ENCODE measurements at places on chromosomes 2 and 18. TPM values are rescaled to one million over a fixed set of nuclear protein-coding genes. Genes with fewer than 3 reads are reported as not detected.

DNA sequence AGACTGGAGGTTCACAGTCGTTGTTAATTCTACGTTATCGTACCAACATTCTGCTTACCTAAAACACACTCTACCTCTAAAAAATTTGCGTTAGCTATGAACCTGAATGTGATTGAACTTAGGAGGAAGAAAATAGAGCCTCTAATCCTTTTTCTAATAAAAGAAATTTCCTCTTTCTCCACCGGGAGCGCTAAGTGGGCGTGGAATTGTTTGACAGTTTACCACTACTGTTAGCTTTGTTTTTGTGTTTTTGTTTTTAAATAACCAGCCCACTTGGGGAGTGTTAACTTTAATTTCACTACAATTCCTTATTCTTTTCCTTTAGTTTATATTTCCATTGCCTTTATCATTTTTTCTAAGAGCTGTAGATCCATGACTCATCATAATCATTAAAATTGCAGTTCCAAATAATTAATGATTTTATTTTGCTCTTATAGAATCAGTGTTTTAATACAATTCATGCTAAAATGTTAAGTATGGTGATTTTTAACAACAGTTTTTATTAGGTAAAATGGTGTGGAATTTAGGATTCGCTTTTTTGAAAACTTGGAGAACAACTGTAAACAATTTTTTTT, 55.0 kb upstream of the ITM2C start:
- peaks cover 51% of the 10 kb centered on the region for H3K36me3 ChIP-seq
- H3K4me3 ChIP-seq = no peak overlapping the region

DNA sequence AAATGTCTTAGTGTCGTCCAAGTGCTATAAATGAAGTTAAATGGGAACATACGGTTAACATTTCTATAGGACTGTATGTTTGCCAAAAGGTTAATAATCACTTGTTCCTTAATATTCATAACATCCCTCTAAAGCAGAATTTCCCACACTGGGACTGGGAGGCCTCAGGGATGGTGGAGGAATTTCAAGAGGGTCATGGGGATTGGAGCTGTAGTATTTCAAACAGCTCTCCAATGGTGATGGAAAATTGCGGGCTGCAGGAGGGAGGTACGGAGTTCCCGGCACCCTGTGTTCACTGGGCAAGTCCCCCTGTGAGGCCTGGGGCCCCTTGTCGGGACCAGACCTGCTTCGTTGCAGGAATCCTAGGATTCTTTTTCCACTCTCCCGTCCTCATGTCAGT, 39.8 kb upstream of the CTAGE1 start:
- no peak overlapping the region for H3K27ac ChIP-seq
- no peak for DNase-seq
- no peaks in the 10 kb centered on the region for H3K27me3 ChIP-seq

GRCh38 chr2:142973160-142973821, 95.8 kb downstream of the KYNU start:
- H3K36me3 ChIP-seq = no peaks in the 10 kb centered on the region
- no peaks in the 10 kb centered on the region for H3K4me1 ChIP-seq
- H3K27ac ChIP-seq = no peak overlapping the region
- peak; percentile 9 for DNase-seq
- H3K4me3 ChIP-seq = no peak overlapping the region

DNA sequence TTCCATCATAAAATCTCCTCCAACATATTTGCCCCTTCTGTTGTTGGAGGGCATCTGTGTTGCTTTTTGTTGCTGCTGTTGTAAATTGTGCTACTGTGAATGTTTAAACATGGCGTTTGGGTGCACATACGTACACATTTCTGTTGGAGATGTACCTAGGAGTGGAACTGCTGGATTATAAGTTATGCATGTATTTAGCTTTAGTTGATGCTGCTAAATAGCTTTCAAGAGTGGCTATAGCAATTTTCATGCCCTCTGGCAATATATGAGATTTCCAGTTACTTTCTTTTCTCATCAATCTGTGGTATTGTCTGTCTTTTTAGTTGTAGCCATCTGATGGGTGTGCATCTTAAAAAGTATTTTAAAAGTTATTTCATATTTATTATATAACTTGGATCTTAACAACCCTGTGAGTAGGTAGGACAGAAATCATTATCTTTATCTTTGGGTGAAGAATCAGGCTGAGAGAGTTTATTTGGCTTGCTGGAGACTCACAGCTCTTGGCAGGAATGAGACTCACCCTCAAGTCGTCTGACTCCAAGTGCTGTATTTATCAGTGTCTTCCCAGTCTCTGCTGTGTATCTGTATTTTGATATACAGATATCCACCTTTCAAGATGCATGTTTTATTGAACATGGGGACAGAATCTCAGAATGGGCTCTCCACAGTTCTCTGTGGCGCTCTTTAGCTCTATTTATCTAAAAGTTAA, 16.9 kb downstream of the ZNF236 start:
- no peak overlapping the region for H3K27ac ChIP-seq
- no peak for DNase-seq
- H3K36me3 ChIP-seq = no peaks in the 10 kb centered on the region

GRCh38 chr2:27721884-27722485, 49.5 kb upstream of the MRPL33 start:
- no peak for DNase-seq
- peaks cover 4% of the 10 kb centered on the region for H3K4me1 ChIP-seq
- H3K27ac ChIP-seq = no peak overlapping the region

GAD1 gene
- polyA plus RNA-seq = 0.79 TPM

CPO gene
- 0.48 TPM for polyA plus RNA-seq

CEBPZ gene
- 40.1 TPM for polyA plus RNA-seq

ICA1L gene
- polyA plus RNA-seq = 12.1 TPM

FIGN gene
- polyA plus RNA-seq = 0.87 TPM

All from muscle of leg (tissue), 16 donors.